NCI-H82 (cell line): ENCODE measurements at places on chromosomes 11 and 22.

DNA sequence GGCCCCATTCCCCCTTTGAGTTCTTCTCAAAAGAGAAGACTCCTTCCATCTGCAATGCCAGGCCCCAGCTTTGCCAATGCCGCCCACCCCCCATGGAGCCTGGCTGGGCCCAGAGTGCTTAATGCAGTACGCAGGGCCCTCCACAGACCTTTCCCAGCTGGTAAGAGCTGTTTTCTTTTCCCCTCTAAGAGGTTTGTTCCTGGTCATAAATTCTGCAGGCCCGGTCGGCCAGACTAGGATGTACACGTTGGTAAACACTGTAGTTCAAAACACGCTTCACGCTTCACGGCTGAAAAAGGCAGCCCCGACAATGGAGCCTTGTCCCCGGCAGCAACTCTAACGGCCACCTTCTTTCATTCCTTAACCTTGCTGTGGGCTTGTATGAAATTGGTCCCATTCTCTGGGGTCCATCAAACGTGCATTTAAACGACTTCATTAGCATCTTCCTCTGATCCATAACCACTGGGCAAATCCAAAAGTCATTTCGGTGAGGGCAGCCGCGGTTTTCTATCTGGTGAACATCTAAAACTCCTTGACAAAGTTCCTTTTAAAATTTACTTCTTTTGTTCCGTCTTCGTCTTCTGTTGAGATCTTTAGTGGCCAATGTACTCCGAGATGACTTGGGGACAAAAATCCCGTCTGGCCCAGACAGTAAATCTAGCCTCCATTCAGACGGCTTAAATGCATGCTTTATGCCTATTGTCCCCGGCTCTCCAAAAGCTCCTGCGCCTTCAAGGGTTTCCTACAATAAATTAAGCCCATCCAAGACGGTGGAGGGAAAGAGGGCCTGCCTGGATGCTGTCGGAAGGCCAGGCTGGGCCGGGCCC lies 60.0 kb upstream of the MYEOV start:
- no peak for DNase-seq

GRCh38 chr11:102306048-102306597 lies 11.2 kb upstream of the BIRC3 start:
- no peak for DNase-seq

DNA sequence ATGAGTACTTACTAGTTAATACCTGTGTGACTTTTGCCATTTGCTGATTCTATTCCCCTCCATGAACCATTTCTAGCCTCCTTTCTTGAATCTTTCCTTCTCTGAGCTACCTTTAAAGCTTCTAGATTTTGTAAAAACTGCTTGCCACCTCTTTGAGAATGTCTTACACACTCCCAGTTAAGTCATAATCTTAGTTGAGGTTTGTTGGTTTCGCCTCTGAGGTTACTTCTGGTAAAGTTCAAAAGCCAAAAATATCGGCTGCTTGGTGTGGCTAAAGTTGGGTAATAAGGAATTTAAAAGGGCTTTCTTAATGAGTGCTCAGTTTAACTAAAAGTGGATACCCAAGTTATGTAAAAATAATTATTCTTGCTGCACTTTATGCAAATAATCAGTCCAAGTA lies 10.4 kb upstream of the GLYAT start:
- no peak for DNase-seq

GRCh38 chr11:62352355-62353336 lies 15.4 kb downstream of the ASRGL1 start:
- DNase-seq: no peak

- peak; percentile 27 for DNase-seq
Observed at GRCh38 chr11:31397239-31397834, 27.7 kb downstream of the DNAJC24 start.

DNA sequence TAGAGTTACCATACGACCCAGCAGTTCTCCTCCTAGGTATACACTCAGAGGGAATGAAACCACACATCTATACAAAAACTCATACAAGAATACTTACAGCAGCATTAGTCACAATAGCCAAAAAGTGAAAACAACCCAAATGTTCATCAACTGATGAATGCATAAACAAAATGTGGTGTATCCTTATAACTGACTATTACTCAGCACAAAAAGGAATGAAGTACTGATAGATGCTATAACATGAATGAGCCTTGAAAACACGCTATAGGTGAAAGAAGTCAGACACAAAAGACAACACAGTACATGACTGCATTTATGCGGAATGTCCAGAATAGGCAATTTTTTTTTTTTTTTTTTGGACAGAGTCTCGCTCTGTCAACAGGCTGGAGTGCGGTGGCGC lies 23.1 kb downstream of the NCAPD3 start:
- DNase-seq: no peak

- DNase-seq: no peak
Observed at GRCh38 chr11:30468881-30469280, 117.3 kb downstream of the MPPED2 start.

- no peak for DNase-seq
Observed at GRCh38 chr11:1514336-1515061, 27.9 kb upstream of the MOB2 start.

GRCh38 chr11:44634401-44635281 lies 69.2 kb downstream of the CD82 start:
- DNase-seq: peak; percentile 92

DNA sequence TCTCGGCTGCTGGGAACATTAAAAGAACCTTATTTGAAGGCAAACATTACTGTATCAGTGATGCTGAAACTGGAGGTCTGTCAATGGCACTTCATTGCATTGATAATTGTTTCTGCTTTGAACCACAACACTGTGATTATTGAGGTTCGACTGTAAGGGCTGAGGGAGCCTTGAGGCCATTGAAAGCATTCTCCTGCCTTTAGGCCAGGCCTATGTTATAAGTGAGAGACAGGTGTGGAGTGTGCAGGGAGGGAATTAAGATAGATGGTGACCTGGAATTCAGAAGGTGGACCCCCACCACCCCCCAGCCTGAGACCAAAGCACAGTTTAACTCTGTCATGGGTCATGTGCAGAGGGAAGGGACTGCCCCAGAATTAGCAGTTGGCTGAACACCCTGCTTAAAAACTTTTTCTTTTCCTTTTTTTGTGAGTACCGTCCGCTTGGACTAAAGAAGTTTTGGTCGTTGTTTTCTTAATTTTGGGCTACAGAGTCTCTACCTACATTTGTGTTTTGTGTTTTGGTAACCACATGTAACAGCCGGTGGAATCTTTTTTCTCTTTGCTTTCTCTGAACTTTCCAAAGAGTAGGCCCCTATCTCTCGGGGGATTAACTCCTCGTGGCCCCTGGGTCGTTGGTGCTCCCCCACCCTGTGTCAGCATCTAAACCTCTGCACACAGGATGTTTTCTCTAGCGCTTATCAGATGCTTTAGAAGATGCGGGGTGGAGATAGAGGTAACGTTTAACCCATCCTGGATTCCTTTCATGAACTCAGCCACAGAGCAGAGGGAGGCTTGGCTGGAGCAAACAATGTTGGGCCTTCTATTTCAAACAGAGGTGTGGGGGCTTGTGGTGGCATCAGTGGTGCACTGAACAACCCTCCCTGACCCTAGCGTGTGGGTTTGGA lies 43.7 kb downstream of the ZBTB16 start:
- no peak for DNase-seq

GRCh38 chr11:120331301-120331996 lies 4.8 kb upstream of the ARHGEF12 start:
- DNase-seq: peak; percentile 22

DNA sequence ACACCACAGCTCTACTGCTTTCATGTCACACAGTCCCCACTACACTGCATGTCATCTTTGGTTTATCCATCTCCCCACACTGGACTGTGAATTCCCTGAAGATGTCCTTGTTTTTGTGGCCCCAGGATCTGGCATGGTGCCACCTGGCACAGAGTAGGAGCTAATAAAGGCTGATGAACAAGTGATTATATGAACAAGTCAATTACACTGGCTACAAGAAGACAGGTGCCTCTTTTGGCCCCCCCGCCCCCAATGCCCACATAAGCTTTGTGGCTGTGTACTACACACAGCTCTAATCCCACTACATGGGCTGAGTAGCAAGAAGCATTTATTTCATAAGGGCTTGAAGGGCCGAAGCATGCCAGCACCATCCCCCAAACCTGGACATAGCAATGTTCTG lies 24.7 kb downstream of the PLEKHA7 start:
- peak; percentile 74 for DNase-seq

DNA sequence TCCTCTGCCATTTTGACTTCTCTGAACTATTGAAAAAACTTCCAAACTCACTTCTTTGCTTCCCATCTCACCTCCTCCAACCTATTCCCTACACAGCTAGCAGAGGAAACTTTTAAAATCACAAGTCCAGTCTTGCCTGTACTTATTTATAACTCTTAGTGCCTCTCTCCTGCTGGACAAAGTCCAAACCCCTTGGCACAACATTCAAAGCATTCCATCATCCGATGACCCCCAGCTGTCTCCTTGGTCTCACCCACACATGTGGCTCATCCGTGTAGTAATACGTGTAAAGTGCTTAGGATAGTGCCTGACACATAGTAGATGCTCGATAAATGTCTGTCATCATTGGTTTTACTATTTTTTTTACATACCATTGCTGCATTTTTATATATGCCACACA lies 101.4 kb downstream of the PARVA start:
- no peak for DNase-seq

DNA sequence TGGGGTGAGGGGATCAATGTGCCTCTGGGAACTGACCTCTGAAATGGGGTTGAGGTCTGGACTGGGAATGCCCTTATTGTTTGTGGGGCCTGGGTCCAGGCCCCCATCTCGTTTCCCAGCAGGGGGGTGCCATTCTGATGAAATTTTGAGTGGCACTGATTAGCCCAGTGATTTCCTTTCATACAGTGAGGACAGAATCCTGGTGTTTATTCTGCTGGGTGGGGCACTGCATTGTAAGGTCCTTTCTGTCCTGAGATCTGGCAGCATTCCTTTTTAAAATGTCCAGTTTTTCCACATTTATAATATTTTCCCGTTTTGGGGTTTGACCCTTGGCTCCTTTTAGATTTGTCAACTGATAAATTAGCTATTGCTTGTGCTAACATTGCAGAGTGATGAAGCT lies 27.1 kb downstream of the OR10A6 start:
- DNase-seq: no peak

- peak; percentile 92 for DNase-seq
Observed at GRCh38 chr11:95442531-95443050, 211.6 kb upstream of the SESN3 start.

DNA sequence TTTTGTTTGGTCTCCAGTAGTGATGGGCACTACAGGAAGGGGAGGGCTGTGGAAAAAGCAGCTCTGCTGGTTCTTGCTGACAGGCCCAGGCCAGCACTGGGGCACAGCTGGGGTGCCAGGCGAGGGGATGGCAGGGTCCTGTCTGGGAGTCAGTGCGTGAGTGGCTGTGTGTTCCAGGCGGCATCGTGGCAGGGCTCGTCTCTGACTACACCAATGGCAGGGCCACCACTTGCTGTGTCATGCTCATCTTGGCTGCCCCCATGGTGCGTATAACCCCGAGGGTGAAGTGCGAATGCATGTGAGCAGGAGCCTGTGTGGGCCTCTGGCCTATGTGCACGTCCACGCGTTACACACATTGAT lies 20.9 kb downstream of the SLC37A2 start:
- no peak for DNase-seq

GRCh38 chr11:37459456-37459855 lies 861.4 kb upstream of the RAG2 start:
- no peak for DNase-seq

DNA sequence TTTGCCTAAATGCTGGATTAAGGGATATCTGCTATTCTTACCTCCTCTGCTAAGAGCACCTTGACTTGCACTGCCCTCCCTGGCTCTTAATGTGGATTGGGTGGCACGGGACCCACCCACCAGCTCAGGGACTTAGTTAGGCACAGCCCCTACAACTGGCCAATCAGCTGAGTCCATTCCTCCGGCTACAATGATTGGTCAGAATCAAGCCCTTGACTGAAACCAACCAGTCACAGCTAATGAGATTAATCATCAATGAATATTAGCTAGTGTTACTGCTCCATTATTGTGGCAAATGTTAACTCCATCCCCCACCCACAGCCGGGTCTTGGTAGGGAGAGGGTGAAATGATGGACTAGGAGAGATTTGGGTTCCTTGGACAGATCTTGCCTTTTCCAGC lies 328.0 kb downstream of the MN1 start:
- peak; percentile 44 for DNase-seq

DNA sequence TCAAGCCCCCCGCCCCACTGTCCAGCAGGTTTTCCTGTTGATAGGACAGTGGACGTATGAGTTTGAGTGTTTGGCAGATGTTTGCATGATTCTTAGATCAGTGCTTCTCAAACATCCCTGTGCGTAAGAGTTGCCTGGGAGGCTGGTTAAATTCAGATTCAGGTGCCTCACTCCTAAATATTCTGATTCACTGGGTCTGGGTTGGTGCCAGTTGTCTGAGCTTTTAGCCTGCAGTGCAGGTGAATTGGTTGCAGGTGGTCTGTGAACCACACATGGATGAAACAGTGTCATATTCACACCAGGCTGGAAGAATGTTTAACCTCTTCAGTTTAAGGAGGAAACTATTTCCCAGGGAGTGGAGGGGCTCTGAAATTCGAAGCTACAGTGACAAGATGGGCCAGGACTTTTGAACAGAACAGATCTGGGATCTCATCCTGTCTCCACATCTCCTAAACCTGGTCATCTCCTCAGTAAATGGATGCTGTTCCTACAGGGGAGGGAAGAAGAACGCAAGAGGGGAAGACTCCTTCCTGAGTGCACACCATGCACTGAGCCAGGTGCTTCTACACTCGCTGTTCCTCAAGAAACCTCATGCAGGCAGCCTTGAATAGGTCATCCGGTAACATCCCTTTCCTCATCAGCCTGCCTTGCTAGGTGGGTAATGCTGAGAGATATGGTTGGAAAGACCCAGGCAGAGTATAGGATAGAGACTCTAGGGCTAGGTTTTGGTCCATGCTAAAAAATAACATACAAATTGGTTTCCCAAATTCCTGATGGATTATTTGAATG lies 47.8 kb downstream of the TEAD1 start:
- DNase-seq: no peak

GRCh38 chr11:45025716-45026492 lies 75.2 kb upstream of the TP53I11 start:
- DNase-seq: peak; percentile 37

DNA sequence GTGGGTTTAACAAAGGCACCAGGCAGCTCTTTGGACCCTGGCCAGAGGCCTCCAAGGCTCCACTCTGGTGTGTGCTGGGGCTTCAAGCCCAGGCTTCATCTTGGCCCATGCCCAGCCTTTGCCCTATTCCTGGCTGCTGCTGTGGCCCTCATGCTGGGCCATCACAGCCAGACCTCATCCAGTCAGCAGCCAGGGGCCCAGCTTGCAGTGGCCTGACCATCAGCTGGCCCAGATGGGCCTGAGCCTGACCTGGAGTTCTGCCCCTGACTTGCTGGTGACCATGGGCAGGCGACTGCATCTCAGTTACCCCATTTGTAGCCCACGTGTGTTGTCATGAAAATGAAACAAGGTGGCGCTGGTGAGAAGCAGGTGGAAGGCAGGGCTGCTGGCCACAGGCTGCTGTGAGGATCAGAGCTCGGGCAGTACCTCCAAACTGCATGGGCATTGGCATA lies 76.1 kb downstream of the MED15 start:
- DNase-seq: peak; percentile 17

- no peak for DNase-seq
Observed at GRCh38 chr11:86559311-86559945, 113.0 kb downstream of the ME3 start.
